H7 (cell line): ENCODE measurements at places on chromosomes 5 and 9. TPM values are rescaled to one million over a fixed set of nuclear protein-coding genes. Genes with fewer than 3 reads are reported as not detected.

The FUT7 gene
- not detected in 2 replicates for total RNA-seq

The TMOD1 gene
- total RNA-seq, result 0.52 and 1.9 TPM in 2 replicates

The FNIP1 gene
- total RNA-seq, result 17.6 and 21.5 TPM in 2 replicates

The AGTPBP1 gene
- 42.6 and 58.6 TPM in 2 replicates for total RNA-seq

The NEUROG1 gene
- not detected in 2 replicates for total RNA-seq

The TICAM2 gene
- not detected in 2 replicates for total RNA-seq

The ZDHHC11 gene
- total RNA-seq, result 5.2 and 7.7 TPM in 2 replicates

The SPINK13 gene
- not detected in 2 replicates for total RNA-seq

The RPL7A gene
- 2,813 and 2,948 TPM in 2 replicates for total RNA-seq

The WNT8A gene
- 7.5 and 13.2 TPM in 2 replicates for total RNA-seq

The FLT4 gene
- 7.2 and 13.8 TPM in 2 replicates for total RNA-seq

The HAVCR1 gene
- total RNA-seq, result not detected in 2 replicates

The ACSL6 gene
- 0.28 and 0.85 TPM in 2 replicates for total RNA-seq

The REEP2 gene
- 18.3 and 20.3 TPM in 2 replicates for total RNA-seq

The CDH9 gene
- total RNA-seq, result 0.18 and 0.90 TPM in 2 replicates

The KLHL3 gene
- 3.8 and 4.6 TPM in 2 replicates for total RNA-seq

The SH3TC2 gene
- total RNA-seq, result 0.07 TPM in 1 of 2 replicates, not detected in the other

The FBP1 gene
- total RNA-seq, result 5.4 and 7.5 TPM in 2 replicates

The SLC25A2 gene
- total RNA-seq, result 0.14 TPM in 1 of 2 replicates, not detected in the other

The TMEM171 gene
- 2.7 and 4.8 TPM in 2 replicates for total RNA-seq

The PRLR gene
- 1.5 and 2.0 TPM in 2 replicates for total RNA-seq

The LCN10 gene
- 0.76 and 1.4 TPM in 2 replicates for total RNA-seq

The ZSWIM6 gene
- 9.1 and 12.2 TPM in 2 replicates for total RNA-seq

The FAM78A gene
- total RNA-seq, result 1.6 and 3.4 TPM in 2 replicates

The TPM2 gene
- 117 and 129 TPM in 2 replicates for total RNA-seq

The HAND1 gene
- total RNA-seq, result not detected in 2 replicates

The CCL27 gene
- total RNA-seq, result 0.10 and 0.41 TPM in 2 replicates

The DBN1 gene
- 165 and 216 TPM in 2 replicates for total RNA-seq

The C9 gene
- total RNA-seq, result not detected in 2 replicates

The MRPS2 gene
- total RNA-seq, result 115 and 121 TPM in 2 replicates

The CDC25C gene
- total RNA-seq, result 36.0 and 38.7 TPM in 2 replicates

The SOHLH1 gene
- not detected in 2 replicates for total RNA-seq
